NCI-H1092 treated with DMSO at 0.1 percent for 48 hours (cell line): ENCODE measurements at places on chromosomes 5 and 9.

DNA sequence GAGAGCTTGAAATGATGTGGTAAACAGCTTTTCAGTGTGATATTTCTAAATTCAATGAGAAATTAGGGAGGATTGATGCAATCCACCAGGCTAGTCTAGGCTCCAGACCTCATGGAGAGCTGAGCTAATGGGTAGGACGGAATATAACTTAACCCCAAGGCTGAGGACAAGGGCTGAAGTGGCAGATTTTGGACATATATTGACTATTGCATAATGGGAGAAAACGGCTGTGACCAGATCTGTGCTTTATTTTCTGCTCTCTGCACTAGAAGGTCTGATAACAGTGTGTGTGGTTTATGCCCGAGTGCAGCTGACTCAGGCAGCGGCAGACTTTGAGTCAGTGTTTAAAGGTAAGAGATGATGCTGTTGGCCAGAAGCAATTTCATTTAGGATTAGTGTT lies 70.6 kb downstream of the ACTBL2 start:
- DNase-seq, result no peak

- DNase-seq, result no peak
These were observed 87.7 kb downstream of the ACER2 start for GRCh38 chr9:19496321-19497050.

GRCh38 chr5:25568989-25569625 lies 924.3 kb upstream of the CDH10 start:
- no peak for DNase-seq

- DNase-seq, result no peak
These were observed 744.8 kb downstream of the KCTD16 start for GRCh38 chr5:144915452-144915851.

- no peak for DNase-seq
These were observed 999 bp upstream of the DRD1 start for GRCh38 chr5:175444905-175445456.

GRCh38 chr5:17185773-17186172 lies 31.7 kb upstream of the BASP1 start:
- DNase-seq, result no peak

GRCh38 chr9:128677794-128678193 lies 11.2 kb upstream of the SET start:
- DNase-seq, result no peak

DNA sequence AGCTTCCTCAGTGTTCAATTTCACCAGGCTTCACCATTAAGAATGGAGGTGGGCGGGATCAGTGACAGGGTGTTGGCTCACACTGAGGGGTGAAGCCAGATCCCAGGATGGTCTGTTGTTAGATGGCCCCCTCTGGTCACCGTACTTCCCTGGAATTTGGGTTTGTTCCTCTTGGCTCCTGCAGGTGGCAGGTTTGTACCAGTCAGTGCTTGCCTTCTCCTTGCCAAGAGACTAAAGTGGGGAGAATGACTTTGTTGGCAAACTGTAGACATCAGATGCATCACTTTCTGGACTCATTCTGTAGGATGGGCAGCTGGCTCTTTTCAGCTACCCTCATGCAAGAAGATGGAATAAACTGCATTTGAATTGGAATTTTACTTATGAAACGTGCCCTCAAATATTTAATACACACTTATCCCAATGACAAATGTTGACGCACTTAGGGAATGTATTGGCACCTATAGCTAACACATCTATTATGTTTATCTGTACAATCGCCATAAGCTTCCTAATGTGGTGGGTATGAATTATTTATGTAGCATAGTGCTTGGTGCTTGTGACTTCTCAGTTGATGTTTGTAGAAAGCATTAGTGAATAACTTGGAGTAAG lies 31.4 kb upstream of the ANKRD55 start:
- peak; percentile 24 for DNase-seq

- DNase-seq, result no peak
These were observed 76.1 kb upstream of the SPOCK1 start for GRCh38 chr5:137575211-137575610.
